Tongue (tissue), 3 donors: ENCODE measurements at places on chromosomes 1 and 21.

- no peak for DNase-seq
Observed at GRCh38 chr1:41874151-41874719, 44.5 kb downstream of the HIVEP3 start.

- no peak for DNase-seq
Observed at GRCh38 chr1:198047913-198048312, 108.9 kb upstream of the NEK7 start.

- DNase-seq = no peak
Observed at GRCh38 chr1:244235157-244235556, 184.1 kb downstream of the ZBTB18 start.

- DNase-seq = no peak
Observed at GRCh38 chr1:201718346-201719202, 110.4 kb upstream of the IPO9 start.

- no peak for DNase-seq
Observed at GRCh38 chr1:159771127-159771895, 9.5 kb upstream of the DUSP23 start.

DNA sequence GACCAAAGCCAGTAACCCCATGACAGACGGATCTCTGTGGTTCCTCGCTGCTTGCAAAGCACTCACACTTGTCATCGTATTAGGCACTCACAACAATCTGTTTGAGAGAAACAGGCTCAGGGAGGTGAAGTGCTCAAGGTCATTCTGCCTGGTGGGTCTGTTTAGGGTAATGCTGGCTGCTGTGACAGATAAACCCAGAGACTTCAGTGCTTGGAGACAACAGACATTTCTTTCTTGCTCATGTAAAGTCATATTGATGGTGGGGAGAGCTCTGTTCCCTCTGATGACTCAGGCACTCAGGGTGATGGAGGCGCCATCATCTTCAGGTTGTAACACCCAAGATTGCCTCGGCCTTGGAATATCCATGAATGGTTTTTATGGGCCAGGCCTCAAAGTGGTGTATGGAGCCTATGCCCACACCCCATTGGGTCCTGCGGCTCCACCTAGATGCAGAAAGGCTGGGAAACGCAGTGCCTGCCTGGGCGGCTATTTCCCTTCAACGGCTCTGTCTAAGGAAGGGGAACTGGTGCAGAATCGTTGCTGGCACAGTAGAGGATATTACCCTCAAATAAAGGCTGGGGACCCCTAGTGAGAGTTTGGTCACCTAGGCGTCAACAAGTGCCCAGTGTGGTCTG, 71.6 kb upstream of the SELENON start:
- DNase-seq = no peak

DNA sequence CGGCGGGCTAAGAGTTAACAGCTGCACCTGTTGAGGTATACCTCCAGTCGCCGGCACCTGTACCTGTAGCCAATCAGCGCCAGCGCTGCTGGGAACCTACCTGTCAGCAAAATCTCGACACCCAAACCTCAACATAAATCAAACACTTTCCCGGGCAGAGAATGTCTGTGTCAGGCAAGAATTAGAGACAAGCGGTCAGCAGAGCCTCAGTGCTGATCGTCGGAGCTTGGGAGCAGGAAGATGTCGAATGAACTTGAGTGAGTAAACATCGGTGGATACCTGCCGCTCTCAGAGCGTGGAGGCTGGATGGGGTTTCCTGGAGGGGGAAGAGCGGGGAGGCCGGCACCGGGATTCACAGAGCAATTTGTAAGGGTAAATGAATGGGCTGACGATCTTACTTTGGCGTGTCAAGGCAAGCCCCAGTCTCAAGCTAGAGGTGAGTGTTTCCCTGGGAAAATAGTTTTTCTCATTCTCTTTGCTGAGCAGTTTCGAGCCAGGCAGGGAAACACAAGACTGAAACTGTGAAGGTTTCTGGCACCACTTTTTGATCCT, at the start of gene GRHL3:
GRHL3 (plus strand) TSS at position 46 of the 552 bp plus-strand sequence; CDS start at position 241, 195 bp downstream.
- DNase-seq = peak; percentile 55

- peak; percentile 63 for DNase-seq
Observed at GRCh38 chr1:35660581-35661473, 19.5 kb upstream of the PSMB2 start.

- no peak for DNase-seq
Observed at GRCh38 chr1:1211541-1212441, 2.2 kb downstream of the TNFRSF4 start.

- peak; percentile 11 for DNase-seq
Observed at GRCh38 chr1:197017558-197018146, 40.3 kb downstream of the CFHR5 start.

GRCh38 chr1:8701794-8702471, 115.5 kb downstream of the RERE start:
- DNase-seq = peak; percentile 68

GRCh38 chr1:181557313-181557712, 74.0 kb downstream of the CACNA1E start:
- peak; percentile 54 for DNase-seq

DNA sequence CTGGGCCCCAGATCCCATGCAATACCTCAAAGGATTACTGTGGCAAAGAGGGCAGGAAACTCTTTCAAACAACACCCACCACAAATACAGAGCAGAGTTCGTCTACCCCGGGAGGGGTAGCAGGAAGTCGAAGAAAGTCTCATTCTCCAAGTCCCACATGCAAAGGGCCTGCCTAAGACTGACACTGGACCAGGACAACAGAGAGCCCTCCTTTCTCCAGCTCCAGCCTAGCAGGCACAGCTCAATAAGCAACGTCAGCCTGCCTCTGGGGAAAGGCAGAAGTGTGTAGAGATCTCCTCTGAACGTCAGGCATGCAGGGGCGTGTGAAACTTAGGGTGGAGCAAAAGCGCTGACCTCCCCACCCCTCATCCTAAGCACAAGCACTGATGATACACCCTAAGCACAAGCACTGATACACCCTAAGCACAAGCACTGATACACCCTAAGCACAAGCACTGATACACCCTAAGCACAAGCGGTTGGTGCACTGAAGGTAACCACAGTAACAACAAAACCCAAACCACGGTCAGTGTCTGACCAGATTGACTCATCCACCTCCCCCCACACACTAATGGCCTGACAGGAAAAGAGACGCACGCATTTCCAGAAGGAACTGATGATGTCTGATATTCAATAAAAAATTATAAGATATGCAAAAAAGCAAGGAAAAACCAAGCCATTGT, 1.3 kb downstream of the KRTAP12-3 start:
- DNase-seq = no peak

DNA sequence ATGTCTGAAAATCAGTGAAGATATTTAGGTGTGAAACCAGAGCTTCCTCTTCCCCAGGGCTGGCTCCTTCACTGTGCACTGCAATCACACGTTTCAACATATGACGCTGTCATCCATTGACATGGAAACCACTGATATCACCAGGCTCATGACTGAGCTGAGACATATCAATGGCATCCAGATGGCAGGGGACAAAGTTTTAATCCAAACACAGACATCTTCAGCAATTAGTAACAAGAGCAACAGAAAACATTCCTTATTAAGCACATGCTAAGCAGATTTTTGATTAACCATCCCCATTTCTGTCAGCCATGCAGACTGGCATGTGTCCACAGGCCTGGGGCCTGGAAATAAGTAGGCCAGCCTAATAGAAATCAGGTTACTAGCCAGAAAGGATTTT, 108.0 kb upstream of the ADAR start:
- DNase-seq = peak; percentile 12

- DNase-seq = no peak
Observed at GRCh38 chr1:60108196-60108595, 34.6 kb upstream of the C1orf87 start.
